ENCODE measurements at places on chromosomes 2 and 18.

GRCh38 chr2:225512469-225512868, 113.0 kb downstream of the NYAP2 start:
- DNase-seq, result no peak

GRCh38 chr2:207497596-207497995, 32.2 kb upstream of the CREB1 start:
- DNase-seq, result no peak

- DNase-seq, result no peak
These were observed 37.1 kb downstream of the ZNF532 start for GRCh38 chr18:58901783-58902182.

DNA sequence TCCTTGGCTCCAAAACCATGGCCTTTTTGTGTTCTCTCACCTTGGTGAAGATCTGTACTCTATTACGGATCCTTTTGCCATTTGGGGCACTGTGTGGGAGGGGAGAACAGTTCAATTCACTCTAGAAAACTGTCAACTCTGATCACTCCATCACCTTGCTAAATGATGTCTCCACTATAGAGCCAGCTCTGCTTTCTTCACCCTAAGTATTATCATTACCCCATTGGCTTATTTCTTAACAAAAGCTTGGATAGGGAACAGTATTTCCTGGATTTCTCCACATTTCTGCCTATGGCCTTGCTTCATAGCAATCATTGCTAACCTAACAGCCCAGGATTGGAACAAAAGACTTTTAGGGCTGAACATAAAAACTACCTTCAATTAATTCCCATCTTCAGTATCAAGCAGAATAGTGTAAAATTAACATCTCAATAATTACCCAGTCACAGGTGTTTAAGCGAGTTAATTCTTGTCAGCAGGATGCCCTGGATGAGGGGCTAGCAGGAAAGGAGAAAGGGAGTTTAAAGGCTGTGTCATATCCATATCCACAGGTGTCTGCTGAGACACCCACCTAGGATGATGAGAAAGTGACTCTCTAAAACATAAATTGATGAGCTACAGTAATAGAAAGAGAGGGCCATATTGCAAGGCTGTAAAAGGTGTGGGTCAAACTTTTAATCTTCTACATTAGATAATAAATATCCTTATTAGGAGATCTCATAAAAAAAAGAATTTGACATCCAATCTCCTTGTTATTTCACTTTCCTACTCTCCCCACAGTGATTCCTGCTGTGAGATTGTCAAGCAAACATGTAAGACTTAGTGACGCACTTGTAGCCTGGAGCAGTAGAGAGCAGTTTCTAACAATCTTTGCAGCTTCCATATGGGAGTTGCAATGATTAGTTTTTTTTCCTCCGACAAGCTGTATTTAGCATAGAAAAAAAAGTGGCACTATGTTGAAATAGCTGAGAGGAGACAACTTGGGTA, 589.5 kb upstream of the NXPH2 start:
- DNase-seq, result no peak

GRCh38 chr2:25050128-25050527, 8.3 kb downstream of the EFR3B start:
- DNase-seq, result no peak
